ENCODE measurements at places on chromosomes 5 and 9. TPM values are rescaled to one million over a fixed set of nuclear protein-coding genes. Genes with fewer than 3 reads are reported as not detected.

The TAF11L12 gene
- not detected for total RNA-seq

The CCDC192 gene
- not detected for total RNA-seq

The ADAMTSL1 gene
- 164 TPM for total RNA-seq

The GNA14 gene
- total RNA-seq = 23.6 TPM

The ACTBL2 gene
- total RNA-seq = not detected

All from uterus (tissue), 4 donors.